ENCODE measurements at places on chromosomes 13 and 19. TPM values are rescaled to one million over a fixed set of nuclear protein-coding genes. Genes with fewer than 3 reads are reported as not detected.

DNA sequence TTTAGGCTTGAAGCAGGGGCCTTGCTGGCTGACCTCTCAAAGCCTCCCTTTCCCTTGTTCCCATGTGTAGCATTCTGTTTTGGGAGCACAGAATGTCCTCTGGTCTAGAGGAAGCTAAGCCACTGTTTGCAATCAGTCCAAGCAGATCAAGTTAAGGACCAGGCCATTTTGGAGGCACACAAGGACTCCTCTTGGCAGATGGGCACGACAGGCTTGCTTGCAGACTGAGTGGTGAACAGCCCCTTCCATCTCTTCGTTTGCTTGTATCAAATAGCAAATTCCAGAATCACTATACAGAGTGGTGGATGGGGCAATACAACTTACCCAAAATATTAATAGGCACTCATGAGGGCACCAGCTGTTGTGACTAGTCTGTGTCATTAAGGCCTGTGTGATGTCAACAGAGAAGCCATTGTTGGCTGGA, 215.5 kb upstream of the SERP2 start:
- DNase-seq, result no peak
- no peak overlapping the region for H3K4me3 ChIP-seq
- H3K36me3 ChIP-seq, result no peaks in the 10 kb centered on the region
- H3K4me1 ChIP-seq, result peaks cover 36% of the 10 kb centered on the region
- no peaks in the 10 kb centered on the region for H3K27me3 ChIP-seq

GRCh38 chr19:32372726-32373517, 27.5 kb downstream of the ZNF507 start:
- no peak overlapping the region for H3K4me3 ChIP-seq
- no peak for DNase-seq
- H3K4me1 ChIP-seq, result peaks cover 25% of the 10 kb centered on the region
- peak overlapping the region; percentile 22 for H3K27ac ChIP-seq
- H3K27me3 ChIP-seq, result no peaks in the 10 kb centered on the region

FAM216B gene
- total RNA-seq, result not detected

DNA sequence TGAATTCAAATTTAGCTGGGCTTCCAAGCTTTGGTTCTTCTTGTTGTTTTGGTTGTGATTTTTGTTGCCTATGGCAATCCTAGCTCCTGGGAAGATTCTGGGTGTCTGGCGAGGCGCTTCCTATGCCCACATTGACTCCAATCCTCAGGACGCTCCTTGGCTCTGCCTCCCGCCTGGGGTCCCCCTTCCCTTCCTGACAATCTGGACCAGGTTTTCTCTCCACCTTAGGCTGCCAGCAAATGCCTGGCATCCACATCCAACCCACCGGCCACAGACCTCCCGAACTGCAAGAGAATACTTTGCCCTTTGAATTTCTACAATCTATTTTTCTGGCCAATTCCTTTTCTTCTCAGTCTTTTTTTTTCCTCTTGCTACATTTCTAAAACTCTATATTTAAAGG, 186.9 kb upstream of the UBL3 start:
- no peak overlapping the region for H3K27ac ChIP-seq
- H3K36me3 ChIP-seq, result no peaks in the 10 kb centered on the region
- peaks cover 3% of the 10 kb centered on the region for H3K27me3 ChIP-seq
- no peak for DNase-seq
- H3K4me1 ChIP-seq, result peaks cover 11% of the 10 kb centered on the region

MEIS3 gene
- total RNA-seq, result 29.8 TPM

ALOX5AP gene
- total RNA-seq, result 16.2 TPM

GRCh38 chr19:12838182-12838885, at the start of gene MAST1:
Gene MAST1 (plus strand): TSS chr19:12838515. CDS start chr19:12838573, 58 bp downstream.
- H3K36me3 ChIP-seq, result no peaks in the 10 kb centered on the region
- H3K27me3 ChIP-seq, result peaks cover 100% of the 10 kb centered on the region
- H3K4me1 ChIP-seq, result peaks cover 37% of the 10 kb centered on the region
- no peak for DNase-seq
- no peak within 1 kb of the TSS for H3K27ac ChIP-seq

DNA sequence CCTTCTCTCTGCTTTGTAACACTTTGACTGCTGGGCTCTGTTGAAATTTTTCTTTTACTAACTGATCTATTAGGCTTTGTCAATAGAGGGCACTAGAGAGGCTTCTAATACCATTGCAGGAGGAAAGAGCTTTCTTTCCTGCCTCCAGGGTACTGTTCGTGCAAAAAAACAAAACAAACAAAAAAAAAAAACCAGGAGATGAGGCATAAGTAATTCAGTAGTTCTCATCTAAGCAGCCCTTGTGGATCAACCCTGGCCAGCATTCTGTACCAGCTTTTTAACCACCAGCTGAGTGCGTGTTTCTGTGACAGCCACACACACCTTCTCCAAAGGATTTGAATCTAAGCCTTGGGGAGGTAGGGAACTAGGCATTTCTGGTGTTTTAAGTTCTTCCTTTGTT, 1707.6 kb upstream of the SLC10A2 start:
- no peaks in the 10 kb centered on the region for H3K36me3 ChIP-seq
- no peaks in the 10 kb centered on the region for H3K27me3 ChIP-seq
- no peak overlapping the region for H3K4me3 ChIP-seq

- no peak for DNase-seq
- H3K4me3 ChIP-seq, result no peak overlapping the region
- H3K4me1 ChIP-seq, result peaks cover 35% of the 10 kb centered on the region
- no peak overlapping the region for H3K27ac ChIP-seq
These were observed 293.3 kb downstream of the ZNF536 start for GRCh38 chr19:30665449-30665848.

GRCh38 chr13:26590951-26591350, 33.5 kb downstream of the WASF3 start:
- no peaks in the 10 kb centered on the region for H3K36me3 ChIP-seq
- H3K27ac ChIP-seq, result no peak overlapping the region
- peaks cover 2% of the 10 kb centered on the region for H3K4me1 ChIP-seq
- no peak overlapping the region for H3K4me3 ChIP-seq
- H3K27me3 ChIP-seq, result no peaks in the 10 kb centered on the region
- no peak for DNase-seq

GRCh38 chr19:33254245-33254824, 28.7 kb upstream of the SLC7A10 start:
- H3K36me3 ChIP-seq, result no peaks in the 10 kb centered on the region
- no peak overlapping the region for H3K4me3 ChIP-seq
- H3K4me1 ChIP-seq, result no peaks in the 10 kb centered on the region

DNA sequence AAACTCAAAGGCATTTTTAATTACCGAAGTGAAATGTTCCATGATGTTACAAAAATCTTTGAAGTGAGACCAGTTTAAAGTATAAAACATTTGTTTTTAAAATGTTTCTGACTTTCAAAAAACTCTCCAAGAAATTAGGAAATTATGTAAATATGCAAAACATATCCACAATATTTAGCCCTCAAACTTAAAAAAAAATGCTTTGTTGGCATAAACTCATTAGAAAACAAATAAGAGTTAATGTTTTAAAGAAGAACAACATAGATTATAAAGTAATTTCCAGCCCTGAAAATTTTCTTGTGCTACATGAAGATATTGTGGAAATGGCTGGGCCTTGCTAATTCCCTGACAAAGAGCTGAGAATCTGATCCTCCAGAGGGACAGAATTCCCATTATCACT, 199.7 kb upstream of the STARD13 start:
- no peaks in the 10 kb centered on the region for H3K27me3 ChIP-seq
- H3K4me3 ChIP-seq, result no peak overlapping the region
- no peaks in the 10 kb centered on the region for H3K36me3 ChIP-seq
- no peaks in the 10 kb centered on the region for H3K4me1 ChIP-seq
- DNase-seq, result no peak

GRCh38 chr19:55319785-55320184, 5.4 kb downstream of the TMEM150B start:
- H3K36me3 ChIP-seq, result no peaks in the 10 kb centered on the region
- H3K4me1 ChIP-seq, result no peaks in the 10 kb centered on the region

PSG7 gene
- total RNA-seq, result not detected

ZNF611 gene
- total RNA-seq, result 7.3 TPM

DNA sequence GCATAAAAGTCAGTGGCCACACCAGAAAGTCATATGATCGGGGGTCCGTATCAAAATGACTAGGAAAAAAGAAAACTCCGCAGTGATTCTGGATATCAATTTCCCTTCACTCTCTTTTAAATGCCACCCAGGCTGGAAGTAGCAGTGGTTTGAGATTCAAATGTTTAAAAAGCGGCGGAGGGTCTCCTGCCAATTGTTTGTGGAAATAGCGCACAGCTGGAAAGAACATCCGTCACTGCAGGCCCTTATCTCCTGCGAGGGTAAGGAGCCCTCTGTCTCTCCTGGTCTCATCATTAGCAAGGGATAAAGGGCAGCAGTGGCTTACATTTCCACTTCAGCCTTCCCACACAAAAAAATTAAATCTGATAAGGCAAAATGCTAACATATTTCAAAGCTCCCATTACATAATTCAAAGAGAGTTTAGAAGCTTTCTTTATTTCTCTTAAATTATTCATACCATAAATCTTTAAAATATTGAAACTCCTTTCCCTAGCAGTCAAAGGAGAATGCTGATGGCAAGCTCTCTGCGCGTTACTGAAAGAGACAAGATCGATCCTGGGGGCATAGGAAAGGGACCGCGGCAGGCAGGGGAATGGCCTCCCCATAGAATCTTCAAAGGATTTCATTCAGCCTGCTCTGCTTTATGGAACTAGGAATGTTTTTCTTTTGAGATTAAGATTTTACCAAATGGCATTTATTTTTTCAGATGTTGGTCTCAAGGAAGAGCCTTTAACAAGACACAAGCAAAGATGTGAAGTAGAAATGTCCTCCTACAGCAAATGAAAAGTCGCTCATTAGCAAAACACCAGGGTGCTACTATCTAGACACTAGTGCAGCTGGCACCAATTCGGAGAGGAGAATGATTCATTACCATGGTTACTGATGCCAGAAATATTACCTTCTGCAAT, 35.0 kb downstream of the AMER2 start:
- no peaks in the 10 kb centered on the region for H3K36me3 ChIP-seq
- H3K27me3 ChIP-seq, result peaks cover 5% of the 10 kb centered on the region
- no peak overlapping the region for H3K4me3 ChIP-seq
- no peak for DNase-seq
- H3K27ac ChIP-seq, result no peak overlapping the region
- no peaks in the 10 kb centered on the region for H3K4me1 ChIP-seq

DNA sequence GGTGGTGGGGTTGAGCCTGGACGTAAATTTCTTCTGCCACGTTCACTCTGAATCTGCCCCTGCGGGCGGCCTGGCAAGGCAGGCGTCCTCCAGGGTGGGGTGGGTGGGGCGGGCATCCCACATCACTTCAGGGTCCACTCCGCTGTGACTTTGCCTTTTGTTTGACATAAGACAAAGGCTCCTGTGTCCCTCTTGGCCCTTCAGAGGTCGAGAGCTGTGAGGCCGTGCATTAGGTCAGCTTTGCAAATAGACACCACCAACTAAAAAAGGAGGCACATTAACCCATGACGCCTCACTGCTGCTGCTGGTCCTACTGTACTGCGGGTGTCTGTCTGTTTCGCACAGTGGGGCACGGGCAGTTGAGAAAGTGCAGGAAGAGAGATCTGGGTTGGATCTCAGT, 10.5 kb upstream of the ZNF536 start:
- H3K4me1 ChIP-seq, result no peaks in the 10 kb centered on the region
- no peak overlapping the region for H3K4me3 ChIP-seq
- no peaks in the 10 kb centered on the region for H3K27me3 ChIP-seq
- DNase-seq, result no peak

PRSS57 gene
- total RNA-seq, result not detected

TEX29 gene
- 0.83 TPM for total RNA-seq

B3GNT3 gene
- 0.40 TPM for total RNA-seq

DNA sequence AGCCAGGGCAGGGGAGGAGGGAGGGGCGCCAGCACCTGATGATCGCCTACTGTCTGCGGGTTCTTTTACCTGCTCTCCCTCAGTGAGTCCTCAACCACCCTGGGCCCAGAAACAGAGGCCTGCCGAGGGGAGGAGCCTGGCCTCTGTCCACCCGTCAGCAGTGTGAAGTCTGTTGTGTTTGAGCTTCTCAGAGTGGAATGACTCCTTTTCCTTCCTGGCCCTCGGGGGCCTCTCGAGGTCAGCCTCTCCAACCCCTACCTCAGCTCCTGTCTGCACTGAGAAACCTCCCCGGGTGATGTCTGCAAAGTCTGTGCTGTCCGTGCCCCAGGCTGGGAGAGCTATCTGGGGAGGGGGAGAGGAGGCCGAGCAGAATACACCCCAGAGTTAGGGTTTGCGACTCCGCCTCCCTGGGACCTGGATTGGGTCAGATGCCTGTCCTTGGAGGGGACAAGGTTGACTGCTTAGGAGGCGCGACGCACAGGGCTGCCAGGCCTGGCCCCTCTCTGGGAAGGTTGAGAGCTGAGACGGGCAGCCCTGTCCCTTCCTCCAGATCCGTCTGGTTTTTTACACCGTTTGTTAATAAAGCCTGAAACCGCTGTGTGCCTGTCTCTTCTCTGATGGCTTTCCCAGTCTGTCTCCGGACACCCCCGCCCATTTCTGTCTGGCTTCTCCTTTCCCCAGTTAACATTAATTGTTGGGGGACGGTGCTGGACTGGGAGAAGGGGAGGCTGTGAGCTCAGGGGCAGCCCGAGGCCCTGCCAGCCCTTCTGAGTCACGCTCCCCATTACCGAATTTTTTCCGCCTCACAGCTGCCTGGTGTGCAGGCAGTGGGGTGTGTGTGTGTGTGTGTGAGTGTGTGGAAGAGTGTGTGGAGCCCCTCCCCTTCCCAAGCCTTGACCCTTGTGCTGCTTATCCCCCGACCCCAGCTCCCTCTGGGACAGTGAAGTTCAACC, 989 bp upstream of the SSC5D start:
- no peaks in the 10 kb centered on the region for H3K27me3 ChIP-seq
- H3K4me3 ChIP-seq, result peak overlapping the region; percentile 25
- H3K4me1 ChIP-seq, result peaks cover 91% of the 10 kb centered on the region
- H3K27ac ChIP-seq, result peak overlapping the region; percentile 95
- H3K36me3 ChIP-seq, result peaks cover 13% of the 10 kb centered on the region

GRCh38 chr13:109119896-109120295, 490.5 kb downstream of the MYO16 start:
- no peaks in the 10 kb centered on the region for H3K27me3 ChIP-seq
- DNase-seq, result no peak
- no peaks in the 10 kb centered on the region for H3K36me3 ChIP-seq
- no peaks in the 10 kb centered on the region for H3K4me1 ChIP-seq
- H3K4me3 ChIP-seq, result no peak overlapping the region

SHISA2 gene
- 0.78 TPM for total RNA-seq

GRCh38 chr13:19890030-19890429, 26.6 kb upstream of the ZMYM5 start:
- H3K27me3 ChIP-seq, result no peaks in the 10 kb centered on the region
- H3K27ac ChIP-seq, result no peak overlapping the region
- no peaks in the 10 kb centered on the region for H3K36me3 ChIP-seq
- DNase-seq, result no peak
- no peaks in the 10 kb centered on the region for H3K4me1 ChIP-seq

PSENEN gene
- total RNA-seq, result 27.4 TPM
